ENCODE measurements at places on chromosomes 1 and 21.

DNA sequence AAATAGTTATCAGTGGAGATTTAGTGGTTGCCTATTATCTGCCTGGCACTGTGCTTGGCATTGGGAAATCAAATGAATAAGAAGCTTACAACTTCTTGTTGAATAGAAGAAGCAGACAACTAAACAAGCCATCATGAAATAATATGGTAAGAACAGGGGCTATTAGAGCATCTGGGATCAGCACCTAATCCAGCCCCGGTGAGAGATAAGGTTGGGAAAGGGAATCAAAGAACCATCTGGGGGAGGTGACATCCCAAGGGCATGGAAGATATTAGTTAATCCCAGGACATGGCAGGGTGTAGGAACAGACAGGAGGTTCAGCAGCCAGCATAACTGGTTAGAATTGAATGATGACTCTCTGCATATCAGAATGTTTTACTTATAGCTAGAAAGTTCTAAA lies 36.3 kb upstream of the SUCO start:
- no peak for DNase-seq

DNA sequence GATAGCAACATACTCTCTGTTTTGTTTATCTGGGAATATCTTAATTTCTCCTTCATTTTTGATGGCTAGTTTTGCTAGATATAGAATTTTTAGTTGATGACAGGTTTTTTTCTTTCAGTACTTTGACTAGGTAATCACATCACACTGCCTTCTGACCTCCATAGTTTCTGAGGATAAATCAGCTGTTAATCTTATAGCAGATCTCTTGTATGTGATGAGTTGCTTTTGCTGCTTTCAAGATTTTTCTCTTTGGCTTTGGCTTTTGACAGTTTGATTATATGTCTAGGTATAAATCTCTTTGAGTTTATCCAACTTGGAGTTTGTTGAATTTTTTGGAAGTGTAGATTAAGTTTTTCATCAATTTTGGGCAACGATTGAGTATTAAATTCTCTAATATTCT lies 142.6 kb downstream of the ZNF644 start:
- no peak for DNase-seq

DNA sequence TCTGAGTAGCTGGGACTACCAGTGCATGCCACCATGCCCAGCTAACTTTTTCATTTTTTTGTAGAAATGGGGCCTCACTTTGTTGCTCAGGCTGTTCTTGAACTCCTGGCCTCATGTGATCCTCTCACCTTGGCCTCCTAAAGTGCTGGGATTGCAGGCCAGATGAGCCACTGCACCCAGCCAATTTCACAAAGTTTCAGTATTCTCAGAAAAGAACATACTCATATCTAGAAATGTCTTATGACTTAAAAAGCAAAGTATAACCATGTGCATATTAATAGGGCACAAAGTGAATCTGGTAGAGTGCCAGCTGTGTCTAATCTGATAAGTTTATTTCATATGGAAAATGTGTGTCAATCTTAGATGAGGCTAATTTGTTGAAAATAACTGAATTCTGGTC lies 87.5 kb upstream of the CACYBP start:
- DNase-seq: no peak

- DNase-seq: no peak
Measured at GRCh38 chr1:1920057-1920607, 1.1 kb upstream of the TMEM52 start.

DNA sequence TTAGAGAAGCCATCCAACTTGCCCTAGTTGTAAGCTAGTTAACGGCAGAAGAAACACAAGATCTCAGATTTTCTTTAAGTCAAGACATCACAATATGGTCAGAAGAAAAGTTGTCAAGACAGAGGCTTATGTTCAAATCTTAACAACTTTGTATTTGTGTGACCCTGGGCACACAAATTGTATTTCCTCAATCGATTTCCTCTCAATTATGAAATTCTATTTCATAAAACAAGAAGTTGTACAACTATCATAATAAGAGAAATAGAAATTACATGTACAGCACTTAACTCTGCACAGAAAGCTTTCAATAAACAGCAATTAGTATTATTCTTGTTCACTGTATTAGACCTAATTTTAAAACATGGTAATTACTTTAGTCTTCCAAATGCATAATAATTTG lies 62.9 kb upstream of the SDC3 start:
- no peak for DNase-seq

- DNase-seq: no peak
Measured at GRCh38 chr1:234770924-234771540, 161.1 kb upstream of the IRF2BP2 start.

DNA sequence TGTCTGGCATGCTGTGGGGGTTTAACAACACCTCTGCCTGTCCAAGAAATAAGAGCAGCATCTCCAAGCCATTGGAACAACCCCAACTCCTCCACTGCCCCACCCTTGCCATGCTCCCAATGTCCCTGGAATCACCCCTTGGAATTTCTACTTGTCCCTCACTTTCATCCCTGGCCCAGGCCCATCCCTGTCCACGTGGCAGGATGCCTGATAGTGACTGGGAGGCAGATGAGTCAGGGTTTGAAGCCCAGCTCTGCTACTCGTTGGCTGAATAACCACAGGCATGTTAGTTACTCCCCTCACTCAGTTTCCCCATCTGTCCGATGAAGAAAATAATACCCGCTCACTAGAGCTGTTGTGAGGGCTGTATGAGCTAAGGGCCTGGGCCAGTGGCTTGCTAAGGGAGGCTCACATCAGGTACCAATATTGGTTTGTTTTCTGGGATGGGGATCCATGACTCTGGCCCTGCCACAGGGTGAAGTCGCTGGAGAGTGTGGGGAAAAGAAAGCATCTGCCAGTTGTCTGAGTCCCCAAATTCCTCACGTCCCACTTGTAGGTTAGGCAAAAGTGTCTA lies 99.4 kb upstream of the TLR5 start:
- no peak for DNase-seq

DNA sequence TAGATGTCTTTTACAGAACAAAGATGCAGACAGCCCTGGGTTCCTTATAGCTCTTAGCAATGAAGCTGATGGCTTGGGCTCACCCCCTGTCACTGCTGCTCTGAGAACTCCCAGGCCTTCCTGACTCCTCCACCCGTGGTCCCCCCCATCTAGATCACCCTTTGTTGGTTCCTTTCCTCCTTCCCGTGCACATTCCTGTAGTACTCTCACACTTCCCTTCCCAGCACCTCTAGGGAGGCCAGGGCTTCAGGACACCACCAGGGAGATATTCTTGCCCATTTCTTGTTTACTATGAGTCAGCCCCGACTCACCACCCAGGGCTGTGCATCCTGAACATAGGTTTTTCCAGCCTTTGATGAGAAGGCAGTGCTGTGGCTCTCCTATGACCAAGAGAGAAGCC lies 14.4 kb upstream of the NOS1AP start:
- DNase-seq: no peak

DNA sequence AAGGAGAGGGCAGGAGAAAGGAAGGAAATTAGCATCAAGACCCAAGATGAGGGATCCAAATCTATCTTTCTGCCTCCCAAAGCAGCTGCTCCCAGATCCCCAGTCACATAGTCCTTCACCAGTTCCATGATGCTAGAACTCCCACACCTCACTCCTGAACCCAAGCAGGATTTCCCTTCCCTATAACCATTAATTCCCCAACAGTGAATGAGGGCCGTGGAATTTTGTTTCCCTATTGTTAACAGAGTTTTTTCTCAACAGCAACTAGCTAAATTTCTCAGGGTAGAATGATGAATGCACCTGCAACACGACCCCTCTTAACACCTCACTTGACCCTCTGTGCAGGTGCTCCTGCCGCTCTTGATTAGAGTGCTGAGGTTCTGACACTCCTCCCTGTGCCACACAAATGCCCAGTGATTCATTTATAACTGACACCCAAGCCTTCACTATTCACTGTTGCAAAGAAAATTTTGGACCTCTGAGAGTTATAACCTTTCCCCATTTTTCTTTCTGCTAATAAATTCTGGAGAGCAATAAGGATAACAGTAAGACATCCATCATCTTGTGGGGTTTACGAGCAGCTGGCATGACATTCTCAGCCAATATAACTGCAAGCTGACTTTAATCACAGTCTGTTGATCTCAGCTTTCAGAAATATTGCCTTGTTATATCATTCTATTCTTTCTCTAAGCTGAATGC lies 25.4 kb upstream of the NPL start:
- DNase-seq: no peak
